ENCODE measurements at places on chromosomes 4 and X.

DNA sequence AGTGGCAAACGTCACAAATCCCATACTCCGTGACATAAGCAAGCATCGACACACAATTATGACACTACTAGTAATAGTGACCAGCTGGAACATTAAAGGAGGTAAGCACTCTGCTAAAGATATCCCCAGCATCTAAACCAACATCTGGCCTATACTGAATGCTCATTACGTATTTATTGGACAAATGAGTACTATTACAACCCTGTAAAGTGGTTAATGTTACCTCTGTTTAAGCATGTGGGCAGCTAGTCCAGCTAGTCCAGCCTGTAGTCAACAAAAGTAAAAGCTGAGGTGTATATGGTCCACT lies 419 bp upstream of the RPGR start:
- DNase-seq: no peak

DNA sequence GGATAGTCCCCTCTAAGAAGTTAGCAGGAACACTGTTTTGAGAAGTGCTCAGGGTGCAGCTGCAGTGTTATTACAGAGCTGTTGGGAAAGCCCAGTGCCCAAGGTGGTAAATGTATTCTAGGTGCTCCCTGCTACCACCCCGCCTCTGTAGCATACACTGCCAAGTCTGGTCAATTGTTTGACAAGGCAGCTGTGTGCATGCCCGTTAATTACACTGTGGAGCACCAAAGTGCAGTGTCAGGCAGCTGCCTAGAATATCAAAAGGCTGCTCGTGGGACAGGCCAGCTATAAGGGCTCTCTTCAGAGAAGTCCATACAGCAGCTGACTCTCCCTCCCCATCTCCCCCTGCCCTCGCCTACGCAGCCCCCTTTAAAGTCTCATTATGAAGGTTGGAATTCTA lies 99.9 kb upstream of the KLHL13 start:
- DNase-seq: no peak

DNA sequence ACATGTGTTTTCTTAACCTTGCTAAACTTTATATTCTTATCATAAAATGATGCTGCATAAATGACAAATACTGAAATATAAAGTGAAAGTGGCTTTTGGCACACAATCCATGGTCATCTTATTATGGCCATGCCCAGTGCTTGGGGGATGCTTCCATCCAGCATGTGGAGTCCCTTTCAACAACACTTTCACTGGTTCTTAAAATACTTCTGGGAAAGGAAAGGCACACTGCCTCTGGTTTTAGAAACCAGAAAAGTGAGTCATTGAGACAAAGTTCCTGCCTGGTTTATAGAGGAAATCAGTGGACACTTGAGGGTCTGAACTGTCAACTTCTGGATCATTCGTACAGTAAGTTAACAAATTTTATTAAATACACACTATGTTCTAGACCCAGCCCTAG lies 248.0 kb upstream of the ADAMTS3 start:
- peak; percentile 21 for DNase-seq

GRCh38 chrX:134932528-134933217 lies 58.1 kb upstream of the SMIM10 start:
- peak; percentile 69 for DNase-seq

DNA sequence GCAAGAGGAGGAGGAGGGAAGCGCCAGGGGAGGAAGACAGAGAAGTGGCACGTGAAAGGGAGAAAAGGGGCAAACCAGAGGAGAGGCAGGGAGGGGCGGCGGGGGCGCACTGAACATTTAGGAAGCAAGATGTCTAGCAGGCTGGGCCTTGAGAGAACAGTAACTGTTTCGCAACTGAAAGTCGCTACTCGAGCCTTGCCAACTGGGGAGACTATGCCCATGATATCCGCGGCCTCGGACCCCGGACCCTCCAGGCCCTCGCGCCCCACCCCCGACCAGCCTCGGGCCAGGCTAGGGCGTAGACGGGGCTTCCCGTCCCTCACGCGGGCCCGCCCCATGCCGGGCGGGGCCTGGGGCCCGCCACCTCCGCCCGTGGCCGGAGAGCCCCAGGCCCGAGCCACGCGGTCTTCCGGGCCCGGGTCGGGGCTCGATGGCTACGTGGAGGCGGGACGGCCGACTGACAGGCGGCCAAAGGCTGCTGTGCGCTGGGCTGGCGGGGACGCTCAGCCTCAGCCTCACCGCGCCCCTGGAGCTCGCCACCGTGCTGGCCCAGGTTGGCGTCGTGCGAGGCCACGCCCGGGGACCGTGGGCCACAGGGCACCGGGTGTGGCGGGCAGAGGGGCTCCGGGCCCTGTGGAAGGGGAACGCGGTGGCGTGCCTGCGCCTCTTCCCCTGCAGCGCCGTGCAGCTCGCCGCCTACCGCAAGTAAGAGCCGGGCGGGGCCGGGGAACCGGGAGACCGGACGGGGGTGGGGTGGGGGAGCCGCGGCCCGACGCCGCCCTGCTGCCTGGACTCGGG lies at the start of gene SLC25A43:
Gene SLC25A43 (plus strand): TSS at position 363 of the 798 bp plus-strand sequence. CDS start 68 bp downstream, at position 431.
- peak; percentile 26 for DNase-seq

DNA sequence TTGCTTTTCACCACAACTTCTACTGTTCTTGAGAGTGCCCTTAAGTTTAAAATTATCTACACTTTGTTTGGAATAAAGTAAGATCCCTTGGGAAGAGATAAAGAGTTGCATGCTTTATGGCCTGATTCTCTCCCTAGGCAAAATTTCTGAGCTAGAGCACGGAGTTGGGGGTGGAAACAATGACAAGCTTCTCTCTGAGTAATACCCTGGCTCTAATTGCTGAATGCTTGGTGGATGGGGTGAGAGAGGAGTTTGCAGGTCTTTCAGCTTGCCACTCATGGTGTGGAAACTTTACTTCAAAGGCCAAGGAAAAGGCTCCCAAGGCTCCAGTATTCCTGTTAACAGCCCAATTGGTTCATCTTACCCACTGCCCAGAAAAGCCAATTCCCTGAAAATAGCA lies 26.1 kb upstream of the PRDM8 start:
- DNase-seq: peak; percentile 68

GRCh38 chrX:113800955-113801354 lies 782.9 kb upstream of the HTR2C start:
- DNase-seq: no peak

- no peak for DNase-seq
Measured at GRCh38 chr4:154738426-154738825, 5.4 kb upstream of the LRAT start.

GRCh38 chr4:127783026-127783769 lies 1.1 kb downstream of the HSPA4L start:
- peak; percentile 49 for DNase-seq

- DNase-seq: peak; percentile 17
Measured at GRCh38 chr4:142721187-142721586, 124.9 kb downstream of the INPP4B start.

DNA sequence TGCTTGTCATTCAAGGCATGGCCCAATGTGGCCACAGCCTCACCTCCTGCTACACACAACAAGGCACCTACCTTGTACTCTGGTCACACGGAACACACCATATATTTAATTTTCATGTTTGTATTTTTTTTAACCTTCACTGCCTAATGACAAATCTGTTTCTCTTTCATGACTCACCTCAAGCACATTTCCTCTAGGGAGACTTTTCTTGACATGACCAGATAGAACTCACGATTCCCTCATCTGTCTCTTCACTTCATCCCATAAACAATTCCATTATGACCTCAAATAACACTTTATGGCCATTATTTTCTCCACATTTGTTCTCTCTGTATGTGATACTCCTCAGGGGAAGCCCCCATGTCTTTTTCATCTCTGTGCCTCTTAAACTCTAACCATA lies 11.1 kb downstream of the DRP2 start:
- DNase-seq: peak; percentile 25

GRCh38 chrX:21781525-21781924 lies 23.6 kb upstream of the SMPX start:
- no peak for DNase-seq

DNA sequence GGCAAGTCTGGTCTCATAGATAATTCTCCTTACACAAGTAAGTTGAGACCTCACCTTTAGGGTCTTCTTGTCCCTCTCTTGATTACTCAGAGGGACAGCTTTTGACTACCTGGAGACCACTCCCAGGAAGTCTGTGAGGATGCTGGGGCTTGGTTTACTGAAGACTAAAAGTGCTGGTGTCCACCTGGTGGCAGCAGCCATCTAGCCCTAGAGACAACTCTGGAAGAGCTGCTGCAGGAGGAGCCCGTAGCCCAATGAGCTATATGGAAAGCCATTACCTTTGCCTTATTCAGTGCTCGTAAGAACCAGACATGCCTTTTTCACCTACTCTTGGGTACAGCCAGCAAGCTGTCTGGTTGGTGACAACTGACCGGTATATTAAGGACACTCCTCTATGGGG lies 7.3 kb downstream of the FGFBP2 start:
- no peak for DNase-seq

- DNase-seq: no peak
Measured at GRCh38 chr4:94341481-94342370, 910 bp downstream of the HPGDS start.

- DNase-seq: peak; percentile 38
Measured at GRCh38 chr4:101205916-101206315, 141.4 kb downstream of the PPP3CA start.

- no peak for DNase-seq
Measured at GRCh38 chrX:71109051-71109450, 2.3 kb downstream of the IL2RG start.

DNA sequence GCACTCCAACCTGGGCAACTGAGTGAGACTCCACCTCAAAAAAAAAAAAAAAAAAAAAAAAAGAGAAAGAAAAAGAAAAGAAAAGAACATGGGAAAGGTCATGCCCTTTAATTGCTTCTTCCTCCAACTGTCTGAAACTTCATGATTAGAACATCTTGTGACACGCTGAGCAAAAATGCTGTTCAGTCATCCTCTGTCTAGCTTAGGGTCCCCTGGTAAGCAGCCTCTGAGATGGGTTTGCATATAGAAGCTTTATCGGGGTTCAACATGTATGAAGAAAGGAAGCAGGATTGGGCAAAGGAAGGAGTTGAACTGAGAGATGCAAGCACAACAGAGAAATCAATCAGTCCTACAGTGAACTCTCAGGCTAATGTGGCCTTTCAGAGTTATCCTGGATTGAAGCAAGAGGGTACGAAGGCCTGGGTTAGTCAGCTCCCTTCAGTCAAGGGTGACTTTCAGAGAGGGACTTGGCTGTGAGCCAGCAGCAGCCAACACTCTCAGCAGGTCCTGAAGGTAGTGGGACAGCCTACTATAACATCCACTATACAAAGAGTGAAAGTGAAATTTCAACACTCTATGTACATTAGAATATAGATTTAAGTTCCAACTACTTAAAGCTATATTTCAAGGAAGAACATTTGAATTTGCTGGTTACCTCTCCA lies 11.4 kb downstream of the MAOB start:
- no peak for DNase-seq

DNA sequence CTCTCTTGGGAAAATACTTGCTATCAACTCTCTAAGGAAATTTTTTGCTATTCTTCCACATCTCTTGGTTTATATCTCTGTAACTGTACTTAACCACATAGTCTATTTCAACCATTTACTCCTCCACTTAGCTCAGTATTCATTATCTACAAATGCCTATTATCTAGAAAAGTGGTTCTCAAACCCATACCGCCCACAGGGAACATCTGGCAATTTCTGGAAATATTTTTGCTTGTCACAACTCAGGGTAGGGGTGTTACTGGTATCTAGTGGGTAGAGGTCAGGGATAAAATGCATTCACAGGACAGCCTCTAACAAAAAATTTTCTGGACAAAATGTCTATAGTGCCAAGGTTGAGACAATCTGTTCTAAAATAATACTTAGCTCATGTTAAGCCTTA lies 14.4 kb downstream of the ATRX start:
- DNase-seq: no peak

DNA sequence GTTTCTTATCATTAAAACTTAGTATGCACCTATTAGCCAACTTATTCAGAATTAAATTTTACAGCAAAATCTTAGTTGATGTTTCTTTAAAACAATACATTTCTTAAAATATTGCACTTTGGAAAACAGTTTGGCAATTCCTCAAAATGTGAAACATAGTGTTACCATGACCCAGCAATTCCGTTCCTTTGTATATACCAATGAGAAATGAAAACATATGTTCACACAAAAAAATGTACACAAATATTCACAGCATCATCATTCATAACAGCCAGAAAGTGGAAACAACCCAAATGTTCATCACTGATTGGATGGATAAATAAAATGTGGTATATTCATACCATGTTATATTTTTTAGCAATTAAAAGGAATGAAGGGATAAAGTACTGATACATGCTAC lies 50.2 kb downstream of the WDR44 start:
- DNase-seq: no peak

GRCh38 chrX:2801223-2801622 lies 27.5 kb upstream of the GYG2 start:
- no peak for DNase-seq

- no peak for DNase-seq
Measured at GRCh38 chr4:11487139-11487538, 58.4 kb upstream of the HS3ST1 start.

DNA sequence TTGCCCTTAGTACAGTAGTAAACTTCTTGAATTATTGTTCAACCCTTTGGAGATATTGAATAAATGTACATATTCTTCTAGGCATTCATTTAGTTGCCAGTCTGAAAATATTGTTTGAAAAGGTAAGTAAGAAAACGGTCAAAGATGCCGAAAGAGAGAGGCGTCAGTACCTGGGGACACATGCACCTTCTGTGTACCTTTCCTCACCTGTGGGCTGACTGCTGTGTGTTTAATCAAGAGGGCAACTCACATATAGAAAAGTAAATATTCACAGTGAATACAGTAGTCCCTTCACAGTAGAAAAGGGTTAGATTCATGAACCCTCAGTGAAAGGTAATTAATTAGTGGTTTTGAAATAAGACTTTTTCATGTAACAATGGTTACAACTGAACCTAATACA lies 6.9 kb downstream of the ANXA10 start:
- no peak for DNase-seq

GRCh38 chrX:42093756-42094155 lies 170.4 kb upstream of the CASK start:
- no peak for DNase-seq

DNA sequence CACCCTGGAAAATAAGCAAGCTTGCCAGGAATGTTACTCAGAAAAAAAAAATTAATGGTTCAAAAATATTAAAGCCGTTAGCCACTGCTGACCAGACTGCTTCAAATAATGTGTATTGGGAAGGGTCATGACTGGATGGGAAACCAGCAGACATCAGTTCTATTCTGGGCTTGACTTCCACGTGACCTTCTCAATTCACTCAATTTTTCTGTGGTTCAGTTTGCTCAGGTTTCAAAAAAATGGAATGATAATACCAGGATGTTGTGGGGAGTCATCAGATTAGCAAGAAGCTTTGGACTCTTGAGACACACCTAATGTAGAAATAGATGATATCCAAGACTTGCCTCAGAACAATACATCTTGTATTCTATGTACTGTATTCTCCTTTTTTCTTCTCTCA lies 541.9 kb upstream of the BOD1L1 start:
- DNase-seq: peak; percentile 32
